Upper lobe of right lung (tissue), 1 donor: ENCODE measurements at places on chromosomes 3 and 15. TPM values are rescaled to one million over a fixed set of nuclear protein-coding genes. Genes with fewer than 3 reads are reported as not detected.
A peak's percentile ranks its signal among the peaks of the same experiment; 100 is the strongest.

The CXCR6 gene
- total RNA-seq, result 4.7 TPM

The CHST13 gene
- total RNA-seq, result 0.64 TPM

The ROBO2 gene
- total RNA-seq, result 27.1 TPM

DNA sequence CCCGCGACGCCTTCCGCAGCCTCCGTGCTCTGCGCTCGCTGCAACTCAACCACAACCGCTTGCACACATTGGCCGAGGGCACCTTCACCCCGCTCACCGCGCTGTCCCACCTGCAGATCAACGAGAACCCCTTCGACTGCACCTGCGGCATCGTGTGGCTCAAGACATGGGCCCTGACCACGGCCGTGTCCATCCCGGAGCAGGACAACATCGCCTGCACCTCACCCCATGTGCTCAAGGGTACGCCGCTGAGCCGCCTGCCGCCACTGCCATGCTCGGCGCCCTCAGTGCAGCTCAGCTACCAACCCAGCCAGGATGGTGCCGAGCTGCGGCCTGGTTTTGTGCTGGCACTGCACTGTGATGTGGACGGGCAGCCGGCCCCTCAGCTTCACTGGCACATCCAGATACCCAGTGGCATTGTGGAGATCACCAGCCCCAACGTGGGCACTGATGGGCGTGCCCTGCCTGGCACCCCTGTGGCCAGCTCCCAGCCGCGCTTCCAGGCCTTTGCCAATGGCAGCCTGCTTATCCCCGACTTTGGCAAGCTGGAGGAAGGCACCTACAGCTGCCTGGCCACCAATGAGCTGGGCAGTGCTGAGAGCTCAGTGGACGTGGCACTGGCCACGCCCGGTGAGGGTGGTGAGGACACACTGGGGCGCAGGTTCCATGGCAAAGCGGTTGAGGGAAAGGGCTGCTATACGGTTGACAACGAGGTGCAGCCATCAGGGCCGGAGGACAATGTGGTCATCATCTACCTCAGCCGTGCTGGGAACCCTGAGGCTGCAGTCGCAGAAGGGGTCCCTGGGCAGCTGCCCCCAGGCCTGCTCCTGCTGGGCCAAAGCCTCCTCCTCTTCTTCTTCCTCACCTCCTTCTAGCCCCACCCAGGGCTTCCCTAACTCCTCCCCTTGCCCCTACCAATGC, 2.0 kb downstream of the ISLR start:
- no peaks in the 10 kb centered on the region for H3K36me3 ChIP-seq
- H3K4me1 ChIP-seq, result peaks cover 25% of the 10 kb centered on the region
- no peak overlapping the region for H3K27ac ChIP-seq
- DNase-seq, result peak; percentile 58

- no peaks in the 10 kb centered on the region for H3K36me3 ChIP-seq
- DNase-seq, result no peak
- H3K27me3 ChIP-seq, result no peaks in the 10 kb centered on the region
- H3K4me1 ChIP-seq, result no peaks in the 10 kb centered on the region
- no peak overlapping the region for H3K4me3 ChIP-seq
These were observed 162.4 kb upstream of the GALNT15 start for GRCh38 chr3:16012086-16012485.

DNA sequence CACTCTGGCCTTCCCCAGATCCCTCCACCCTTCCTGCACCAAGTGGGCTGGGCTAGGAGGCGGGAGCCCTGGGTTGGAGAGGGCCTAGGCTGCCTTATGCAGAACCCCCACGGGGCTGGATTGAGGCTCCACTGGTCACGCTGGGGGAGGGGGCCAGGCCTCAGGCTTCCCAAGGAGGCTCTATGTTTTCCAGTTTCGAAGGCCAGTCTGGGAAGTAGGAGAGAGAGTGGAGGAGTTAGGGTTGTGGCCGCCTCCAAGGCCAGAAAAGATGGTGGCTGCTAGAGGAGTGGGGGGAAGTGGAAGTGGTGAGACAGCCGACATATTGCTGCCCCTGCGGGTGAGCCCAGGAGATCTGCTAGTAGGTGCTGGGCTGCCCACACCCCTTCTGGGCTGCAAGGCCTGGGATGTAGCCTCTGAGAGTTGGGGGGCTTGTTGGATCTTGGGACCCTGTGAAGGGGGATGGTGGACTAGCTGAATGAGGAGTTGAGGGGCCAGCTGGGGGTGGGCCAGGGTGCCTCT, 1.2 kb downstream of the GNAI2 start:
- peaks cover 17% of the 10 kb centered on the region for H3K36me3 ChIP-seq
- peak overlapping the region; percentile 88 for H3K4me3 ChIP-seq
- no peaks in the 10 kb centered on the region for H3K27me3 ChIP-seq
- peak overlapping the region; percentile 86 for H3K27ac ChIP-seq
- DNase-seq, result no peak

DNA sequence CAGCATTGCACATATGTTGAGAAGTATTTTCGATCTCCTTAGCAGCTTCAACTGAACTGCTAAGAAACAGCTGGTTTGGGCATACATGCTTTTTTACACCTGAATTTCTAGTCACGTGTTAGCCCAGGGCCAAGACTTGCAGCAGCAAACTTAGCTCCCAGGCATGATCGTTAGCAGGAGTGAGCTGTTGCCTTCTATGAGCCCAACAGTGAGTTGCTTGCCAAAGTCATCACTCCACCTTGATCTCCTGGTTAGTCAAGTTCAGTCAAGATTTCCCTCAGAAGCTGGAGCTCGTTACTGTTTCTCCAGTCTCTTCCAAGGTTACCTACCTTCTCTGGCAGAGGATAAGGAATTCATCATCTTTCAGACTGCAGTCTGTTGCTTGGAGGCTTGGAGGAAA, 100.4 kb upstream of the SEMA6D start:
- no peak overlapping the region for H3K27ac ChIP-seq
- H3K36me3 ChIP-seq, result no peaks in the 10 kb centered on the region
- no peaks in the 10 kb centered on the region for H3K27me3 ChIP-seq
- no peak for DNase-seq
- no peak overlapping the region for H3K4me3 ChIP-seq

DNA sequence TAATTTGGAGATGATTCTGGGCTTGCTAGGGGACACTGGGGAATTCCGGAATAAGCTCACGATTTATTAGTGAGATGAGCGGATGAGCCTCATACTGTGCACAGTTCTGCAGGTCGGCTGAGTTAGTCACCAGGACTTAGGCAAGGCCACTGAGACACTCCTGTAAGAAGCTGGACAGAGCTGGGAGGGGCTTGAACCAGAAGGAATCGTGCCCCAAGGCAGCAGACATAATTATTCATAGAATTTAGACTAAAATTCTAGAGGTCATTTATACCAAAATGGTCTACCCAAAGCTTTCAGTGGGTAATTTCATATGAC, 121.4 kb downstream of the VGLL4 start:
- no peak overlapping the region for H3K27ac ChIP-seq
- H3K27me3 ChIP-seq, result no peaks in the 10 kb centered on the region

DNA sequence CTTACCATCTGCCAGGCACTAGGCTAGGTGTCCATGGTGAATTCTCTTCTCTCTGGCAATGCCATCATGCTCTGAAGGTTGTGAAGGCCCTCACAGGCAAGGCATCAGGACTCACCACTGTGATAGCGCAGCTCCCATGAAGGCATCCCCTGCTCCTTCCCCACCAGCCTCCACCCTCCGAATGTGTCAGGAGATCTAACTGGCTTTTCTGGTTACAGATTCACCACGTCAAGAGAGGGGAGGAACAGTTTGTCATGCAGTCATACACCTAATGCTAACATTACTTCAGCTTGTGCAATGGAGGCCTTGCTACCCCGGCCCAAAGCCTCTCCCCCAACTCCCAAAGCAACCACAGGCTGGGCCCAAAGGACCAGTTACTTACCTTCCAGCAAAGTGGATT, 8.9 kb upstream of the CMTM8 start:
- no peak overlapping the region for H3K27ac ChIP-seq
- H3K36me3 ChIP-seq, result no peaks in the 10 kb centered on the region
- no peaks in the 10 kb centered on the region for H3K27me3 ChIP-seq
- no peak overlapping the region for H3K4me3 ChIP-seq
- H3K4me1 ChIP-seq, result no peaks in the 10 kb centered on the region
